ENCODE measurements at places on chromosomes 16 and 17. TPM values are rescaled to one million over a fixed set of nuclear protein-coding genes. Genes with fewer than 3 reads are reported as not detected.

TBC1D3I gene
- total RNA-seq = not detected

- DNase-seq = no peak
Measured at GRCh38 chr17:48338720-48339119, 91.3 kb downstream of the SKAP1 start.

SMTNL2 gene
- total RNA-seq = not detected

SLC22A31 gene
- total RNA-seq = 0.64 TPM

PRSS33 gene
- total RNA-seq = 0.17 TPM

DNA sequence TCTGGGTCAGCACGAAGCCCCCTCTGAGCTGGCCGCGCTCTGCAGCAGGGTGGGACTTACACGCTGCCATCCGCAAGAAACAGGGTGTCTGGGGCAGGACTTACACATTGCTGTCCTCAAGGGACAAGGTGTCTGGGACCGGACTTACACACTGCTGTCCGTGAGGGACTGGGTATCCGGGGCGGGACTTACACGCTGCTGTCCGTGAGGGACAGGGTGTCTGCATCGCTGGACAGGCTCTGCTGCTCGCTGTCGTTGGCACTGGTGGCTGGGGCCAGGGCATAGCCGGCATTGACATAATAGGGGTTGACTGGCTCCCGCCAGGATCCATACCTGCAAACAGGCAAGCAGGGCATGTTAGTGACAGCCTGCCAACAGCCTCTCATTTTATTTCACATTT, 31.4 kb downstream of the PDIA2 start:
- DNase-seq = no peak

Data from activated naive CD4-positive, alpha-beta T cell treated with anti-CD3 and anti-CD28 coated beads for 36 hours (primary cell).